ENCODE measurements at places on chromosomes 6 and 20.

DNA sequence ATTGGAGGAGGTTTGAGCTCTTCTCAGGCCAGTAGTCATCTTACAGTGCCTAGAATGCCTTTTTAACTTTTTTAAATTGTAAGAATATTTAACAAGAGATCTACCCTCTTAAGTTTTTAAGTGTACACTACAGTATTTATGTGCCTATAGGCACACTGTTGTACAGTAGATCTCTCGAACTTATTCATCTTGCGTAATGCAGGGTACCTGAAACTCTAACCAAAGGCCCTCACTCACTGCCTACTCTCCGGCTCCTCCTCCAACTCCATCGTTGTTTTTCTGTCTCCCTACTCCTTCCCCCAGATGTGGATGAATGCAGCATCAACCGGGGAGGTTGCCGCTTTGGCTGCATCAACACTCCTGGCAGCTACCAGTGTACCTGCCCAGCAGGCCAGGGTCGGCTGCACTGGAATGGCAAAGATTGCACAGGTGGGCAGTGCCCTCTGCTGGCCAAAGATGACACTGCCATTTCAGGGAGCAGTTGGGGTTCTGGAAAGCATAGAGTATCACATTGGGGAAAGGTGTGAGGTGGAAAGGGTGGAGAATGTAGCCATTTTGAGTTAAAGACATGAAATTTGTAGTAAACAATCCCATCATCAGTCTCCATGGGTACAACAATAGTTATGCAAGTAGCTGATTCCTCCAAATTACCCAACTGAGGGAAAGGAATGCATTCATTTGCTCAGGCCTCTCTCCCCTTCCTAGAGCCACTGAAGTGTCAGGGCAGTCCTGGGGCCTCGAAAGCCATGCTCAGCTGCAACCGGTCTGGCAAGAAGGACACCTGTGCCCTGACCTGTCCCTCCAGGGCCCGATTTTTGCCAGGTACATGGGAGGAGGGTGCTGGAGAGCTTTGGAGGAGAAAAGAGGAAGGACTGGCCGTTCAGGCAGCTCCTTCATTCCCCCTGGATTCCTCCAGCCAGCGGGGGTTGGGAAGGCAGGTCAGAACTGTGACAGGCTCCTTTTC, 18.4 kb upstream of the ZNF76 start:
- no peak for DNase-seq

- DNase-seq = no peak
Observed at GRCh38 chr6:12289365-12289919, 719 bp upstream of the EDN1 start.

- no peak for DNase-seq
Observed at GRCh38 chr6:41936073-41936837, 5.4 kb downstream of the CCND3 start.

GRCh38 chr6:49634836-49635218, 1.8 kb downstream of the RHAG start:
- no peak for DNase-seq

DNA sequence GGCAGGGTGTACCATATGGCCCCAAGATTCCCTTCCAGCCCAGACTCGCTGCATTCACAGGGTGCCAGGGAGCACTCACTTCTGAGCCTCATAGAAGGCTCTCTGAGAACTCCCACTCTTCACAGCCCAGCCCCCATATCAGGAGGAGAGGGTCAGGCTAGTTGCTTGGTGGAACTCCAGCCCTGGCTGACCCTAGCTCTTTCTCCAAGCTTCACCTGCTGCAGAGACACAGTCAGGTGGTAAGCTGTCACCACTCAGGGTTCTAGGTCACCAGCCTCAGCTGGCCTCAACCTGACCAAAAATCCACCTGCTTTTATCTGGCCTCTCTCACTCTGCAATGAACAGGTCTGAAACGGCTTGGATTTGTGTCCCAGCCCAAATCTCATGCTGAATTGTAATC, 162.7 kb upstream of the MLN start:
- DNase-seq = no peak

GRCh38 chr6:127177030-127177922, 58.8 kb downstream of the RSPO3 start:
- no peak for DNase-seq

DNA sequence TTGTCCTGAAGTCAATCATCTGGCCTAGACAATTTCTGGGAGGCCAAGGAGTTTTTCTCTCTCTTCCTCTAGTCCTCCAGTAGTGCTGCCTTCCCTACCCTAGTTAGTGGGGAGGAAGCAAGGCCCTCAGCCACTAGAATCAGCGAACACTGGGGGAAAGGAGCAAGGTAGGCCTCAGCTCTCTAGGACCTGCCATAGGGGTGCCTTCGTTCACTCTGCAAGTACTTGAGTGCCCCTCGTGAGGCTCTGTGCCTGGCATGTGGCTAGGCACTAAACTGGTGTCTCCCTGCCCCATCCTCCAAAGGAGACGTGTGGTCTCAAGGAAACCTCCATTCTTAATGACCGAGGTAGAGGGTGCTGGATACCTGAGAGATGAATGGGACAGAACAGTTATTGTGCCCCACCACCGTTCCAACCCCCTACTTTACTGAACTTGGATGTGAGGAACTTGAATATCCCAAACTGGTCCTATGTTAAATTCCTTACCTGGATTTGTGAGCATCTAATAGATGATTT, 1.1 kb downstream of the DEF6 start:
- DNase-seq = no peak

- no peak for DNase-seq
Observed at GRCh38 chr6:144844596-144844995, 559.5 kb downstream of the UTRN start.

- no peak for DNase-seq
Observed at GRCh38 chr6:31152781-31153180, 4.8 kb downstream of the CCHCR1 start.

DNA sequence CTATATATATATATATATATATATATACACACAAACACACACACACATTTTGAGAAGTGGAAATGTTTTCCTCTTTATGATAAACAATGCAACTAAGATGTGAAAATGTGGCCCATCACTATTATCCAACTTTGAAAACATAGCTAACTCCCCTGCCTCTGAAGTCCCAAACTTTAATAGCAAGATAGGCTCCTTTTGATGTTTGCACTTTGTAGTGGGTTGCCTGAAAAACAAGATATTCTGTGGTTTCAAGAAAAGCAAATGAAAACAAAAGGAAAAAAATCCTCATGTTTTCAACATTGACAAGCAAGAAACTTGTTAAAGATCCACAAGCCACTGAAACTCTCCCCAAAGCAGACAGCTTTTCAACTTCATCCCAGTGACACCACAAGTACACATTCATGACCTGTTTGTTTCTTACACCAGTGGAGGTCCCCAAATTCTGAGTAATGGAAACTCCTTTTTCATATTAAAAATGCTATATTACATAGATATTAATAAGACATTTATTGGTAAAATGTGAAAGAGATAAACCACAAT, 90.0 kb downstream of the IPCEF1 start:
- no peak for DNase-seq

DNA sequence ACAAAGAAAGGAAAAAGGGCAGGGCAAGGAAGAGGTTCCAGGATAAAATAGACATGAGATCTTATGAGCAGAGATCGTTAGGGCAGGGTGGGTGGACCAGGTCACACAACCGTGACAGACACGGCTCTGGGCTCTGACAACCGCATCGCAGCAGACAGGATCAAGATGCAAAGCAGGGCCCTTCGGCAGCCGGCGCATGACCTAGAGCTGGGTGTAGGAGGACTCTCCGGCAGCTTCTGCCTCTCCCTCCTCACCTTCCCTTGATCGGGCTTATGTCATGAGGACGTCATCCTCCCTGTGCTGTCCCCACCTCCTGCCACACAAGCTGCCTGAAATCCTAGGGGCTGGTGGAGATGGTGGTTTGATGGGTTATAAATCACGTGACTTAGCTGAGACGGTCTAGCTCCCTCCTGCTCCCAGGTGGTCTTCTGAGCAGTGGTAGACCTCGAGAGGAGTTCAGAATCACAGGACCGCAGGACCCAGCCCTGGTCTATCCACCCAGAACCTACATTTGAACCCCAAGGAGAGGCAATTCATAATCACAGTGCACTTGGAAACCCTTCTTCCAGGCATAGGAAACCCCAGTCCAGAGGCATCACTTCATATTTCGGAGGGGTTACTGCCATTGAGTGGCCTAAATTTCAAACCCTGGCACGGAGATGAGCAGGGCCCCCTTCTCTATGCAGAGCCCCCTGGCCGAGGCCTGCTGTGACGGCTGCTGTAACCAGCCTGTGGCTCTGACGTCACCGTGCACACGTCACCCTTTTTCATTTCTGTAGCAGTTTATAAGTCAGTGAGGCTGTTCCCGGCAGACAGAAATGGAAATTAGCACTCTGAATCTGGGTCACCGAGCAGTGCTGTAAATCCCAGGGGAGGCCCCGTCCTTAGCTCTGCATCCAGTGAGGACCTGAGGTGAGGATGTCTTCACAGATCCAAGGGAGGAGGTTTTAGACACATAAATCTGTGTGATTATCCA, 8.7 kb upstream of the CCR6 start:
- DNase-seq = no peak

- DNase-seq = no peak
Observed at GRCh38 chr6:166860392-166860791, 96.0 kb downstream of the RNASET2 start.

GRCh38 chr20:34626992-34627391, 49.9 kb downstream of the PIGU start:
- DNase-seq = no peak

DNA sequence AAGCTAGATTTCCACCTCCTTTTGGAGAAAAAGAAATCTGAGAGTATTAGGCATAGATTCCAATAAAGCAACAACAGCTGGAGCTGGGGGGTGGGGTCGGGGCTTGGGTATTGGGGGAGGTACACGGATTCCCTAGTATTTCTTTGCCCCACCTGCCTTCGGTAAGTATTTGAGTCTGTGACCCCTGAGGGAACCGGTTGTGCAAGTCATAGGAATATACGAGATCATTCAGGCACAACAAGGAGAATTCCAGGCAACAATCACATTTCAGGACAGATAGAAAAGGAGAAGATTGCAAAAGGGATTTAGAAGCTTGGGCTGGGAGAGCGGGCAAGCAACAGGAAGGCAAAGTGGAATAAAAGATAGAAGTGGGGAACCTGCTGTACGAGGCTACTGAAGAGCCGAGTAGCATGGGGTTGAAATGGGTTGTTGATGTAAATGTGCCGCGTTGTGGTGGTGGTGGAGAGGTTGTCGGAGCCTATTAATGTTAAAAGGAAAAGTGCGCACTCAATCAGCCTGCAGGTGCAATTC, 148.9 kb downstream of the BCAS1 start:
- no peak for DNase-seq

DNA sequence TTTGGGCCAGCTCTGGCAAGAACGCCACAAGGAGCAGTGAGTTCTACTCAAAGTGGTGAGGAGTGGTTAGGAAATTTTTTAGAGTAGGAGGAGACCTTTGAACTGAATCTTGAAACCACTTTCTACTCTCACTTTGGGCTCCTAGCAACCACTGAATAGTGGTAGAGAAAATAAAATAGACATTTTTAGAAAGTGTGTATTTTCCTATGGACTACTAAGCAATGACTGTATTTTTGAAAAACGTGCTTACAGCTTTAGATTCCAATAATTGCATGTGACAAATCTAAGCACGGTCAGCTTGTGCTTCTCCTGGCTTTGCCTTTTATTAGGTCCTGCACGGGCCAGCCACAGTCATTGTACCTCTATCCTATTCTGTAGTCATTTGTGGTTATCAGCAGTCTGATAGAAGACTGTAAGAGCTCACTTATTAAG, 8.7 kb upstream of the IFNGR1 start:
- no peak for DNase-seq

GRCh38 chr6:51842804-51843378, 244.5 kb downstream of the PKHD1 start:
- no peak for DNase-seq

DNA sequence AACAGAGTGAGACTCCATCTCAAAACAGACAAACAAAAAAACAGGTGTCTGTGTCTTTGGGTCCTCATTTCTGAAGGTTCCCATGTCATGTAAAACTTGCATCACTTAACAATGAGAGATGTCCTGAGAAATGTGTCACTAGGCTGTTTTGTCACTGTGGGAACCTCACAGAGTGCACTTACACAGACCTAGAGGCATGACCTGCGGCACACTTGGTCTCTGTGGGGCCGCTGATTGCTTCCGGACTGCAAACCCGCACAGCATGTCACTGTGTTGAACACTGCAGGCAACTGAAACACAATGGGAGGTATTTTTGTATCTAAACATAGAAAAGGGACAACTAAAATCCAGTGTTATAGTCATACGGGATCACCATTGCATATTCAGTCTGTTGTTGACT, 42.3 kb upstream of the TMEM181 start:
- DNase-seq = no peak

DNA sequence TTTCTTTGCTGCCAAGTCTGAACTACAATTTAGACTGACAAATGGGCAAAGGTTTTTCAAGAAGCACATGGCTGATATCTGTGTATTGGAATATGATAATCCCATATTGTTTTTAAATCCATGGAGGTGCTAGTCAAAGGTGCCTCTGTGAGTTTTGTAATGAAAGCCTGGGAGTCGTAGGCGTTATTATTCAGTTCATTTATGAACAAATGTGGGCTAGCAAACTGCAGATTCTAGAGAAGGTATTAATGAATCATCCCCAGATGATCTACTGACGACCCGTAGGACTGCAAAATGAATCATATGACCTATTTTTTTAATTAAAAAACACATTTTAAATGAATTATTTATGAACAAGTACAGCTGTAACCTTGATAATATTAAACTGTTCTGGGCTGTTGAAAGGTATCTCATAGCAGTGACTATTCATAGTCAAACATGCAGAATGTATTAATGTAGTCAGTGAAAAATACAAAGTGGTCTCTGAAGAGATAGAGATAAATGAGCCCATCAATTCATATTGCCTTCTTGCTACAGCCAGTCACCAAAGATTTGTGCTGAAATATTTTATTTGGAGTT, 1317.8 kb upstream of the MAP3K7 start:
- DNase-seq = no peak

GRCh38 chr6:41159415-41160082, 3.4 kb downstream of the TREM2 start:
- peak; percentile 78 for DNase-seq

DNA sequence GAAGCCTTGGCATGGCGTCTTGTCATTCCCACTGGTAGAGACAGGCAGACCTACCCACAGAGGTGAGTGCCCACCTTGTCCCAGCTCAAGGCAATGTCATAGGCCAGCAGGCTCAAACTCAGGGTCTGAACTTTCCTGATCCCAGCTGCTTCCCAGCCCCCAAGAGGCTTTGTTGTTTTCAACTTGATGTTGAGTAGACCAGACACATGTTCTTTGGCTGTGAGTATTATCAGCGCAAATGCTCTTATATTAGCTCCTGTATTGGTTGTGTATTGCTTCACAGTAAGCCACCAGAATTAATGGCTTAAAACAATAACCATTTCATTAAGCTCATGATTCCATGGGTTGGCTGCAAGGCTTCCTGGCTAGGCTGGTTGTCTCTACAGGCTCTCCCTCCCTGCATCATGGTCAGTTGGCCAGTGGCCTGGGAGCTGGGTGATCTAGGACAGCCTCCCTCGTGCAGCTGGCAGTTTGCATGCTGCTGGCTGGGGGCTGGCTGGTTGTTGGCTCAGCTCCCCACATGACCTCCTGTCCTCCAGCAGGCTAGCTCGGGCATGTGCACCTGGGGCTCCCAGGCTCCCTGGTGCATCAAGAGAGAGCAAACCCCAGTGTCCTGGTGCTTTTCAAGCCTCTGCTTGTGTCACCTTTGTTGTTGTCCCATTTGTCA, 21.6 kb downstream of the TOX2 start:
- no peak for DNase-seq
